KBM-7 (cell line): ENCODE measurements at places on chromosomes 5 and 9.

DNA sequence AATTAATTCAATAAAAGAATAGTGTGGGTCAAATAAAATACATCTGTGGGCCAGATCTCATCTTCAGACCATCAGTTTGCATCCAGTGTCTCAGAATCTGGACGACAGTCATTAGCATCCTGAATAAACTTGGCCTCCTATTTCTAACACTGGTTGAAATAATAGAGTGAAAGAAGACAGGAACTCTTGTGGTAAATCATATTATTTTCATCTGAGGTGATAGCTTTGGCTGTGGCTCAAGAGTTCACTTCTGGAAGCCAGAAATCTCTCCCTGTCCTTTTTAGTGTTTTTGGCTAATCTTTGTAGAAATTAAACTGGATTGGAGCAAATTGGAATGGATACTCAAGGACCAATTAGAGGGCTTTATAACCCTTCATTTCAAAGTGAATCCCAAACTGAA lies 63.4 kb upstream of the HMHB1 start:
- DNase-seq: no peak

DNA sequence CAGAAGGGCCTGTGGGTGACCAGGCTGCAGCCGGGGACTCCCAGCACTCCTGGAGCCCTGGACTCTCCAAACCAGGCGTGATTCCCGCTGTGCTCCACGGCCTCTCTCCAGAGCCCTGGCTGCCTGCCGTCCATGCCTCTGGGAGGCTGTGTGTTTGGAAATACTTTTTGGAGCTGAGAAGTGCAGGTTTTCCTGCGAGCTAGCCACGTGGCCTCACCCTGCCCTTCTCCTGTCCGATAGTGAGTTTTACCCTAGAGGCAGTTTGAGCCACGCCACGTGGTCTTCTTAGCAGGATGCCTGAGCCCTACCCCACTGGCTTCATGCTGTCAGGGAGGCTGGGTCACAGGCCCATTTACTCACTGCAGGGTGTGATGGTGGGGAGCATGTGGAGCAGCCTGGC lies 71.3 kb downstream of the COL5A1 start:
- DNase-seq: no peak

- DNase-seq: no peak
Observed at GRCh38 chr5:179802950-179803562, 3.6 kb downstream of the MGAT4B start.

DNA sequence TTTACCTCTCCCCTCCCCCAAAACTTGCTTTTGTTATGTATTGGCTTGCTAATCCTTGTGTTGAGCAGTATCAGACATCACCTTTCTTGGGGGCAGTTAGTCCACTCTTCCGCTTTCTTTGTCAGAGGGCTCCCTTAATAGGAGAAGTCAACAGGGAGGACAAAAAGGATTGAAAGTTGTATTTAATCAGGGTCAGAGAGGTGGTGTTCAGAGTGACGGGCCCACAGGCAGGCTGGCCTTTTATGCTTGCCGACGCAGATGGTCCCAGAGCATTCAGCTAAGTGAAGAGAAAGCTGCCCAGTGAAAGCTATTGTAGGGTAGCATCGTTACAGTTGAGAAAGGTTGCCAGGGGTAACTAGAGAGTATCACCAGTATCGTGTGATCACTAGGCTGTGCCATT lies 131.1 kb downstream of the ZCCHC7 start:
- no peak for DNase-seq

GRCh38 chr5:141758310-141758998 lies 76.4 kb upstream of the ARAP3 start:
- peak; percentile 7 for DNase-seq

GRCh38 chr5:150106674-150107426 lies 20.5 kb upstream of the CSF1R start:
- DNase-seq: peak; percentile 82

DNA sequence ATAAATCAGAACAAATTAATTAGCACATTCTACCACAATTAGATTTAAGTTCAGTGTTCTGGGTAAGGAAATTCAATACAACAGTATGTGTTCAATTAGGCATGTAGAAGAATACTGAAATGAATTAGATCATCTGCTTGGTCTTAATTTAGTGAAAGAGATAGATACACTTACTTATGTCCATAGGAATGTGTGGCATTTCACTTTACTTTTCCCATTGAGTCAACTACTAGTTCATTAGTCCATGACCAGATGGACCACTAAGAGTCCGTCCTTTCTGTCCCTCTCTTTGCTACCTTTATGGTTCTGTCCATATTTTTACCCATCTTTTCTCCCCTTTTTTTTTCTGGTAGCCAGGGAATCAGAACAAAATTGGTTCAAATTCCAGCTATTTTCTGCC lies 276.9 kb downstream of the OSTF1 start:
- no peak for DNase-seq

- DNase-seq: no peak
Observed at GRCh38 chr5:107538805-107539445, 131.8 kb downstream of the EFNA5 start.
